ENCODE measurements at places on chromosomes 7 and 10. TPM values are rescaled to one million over a fixed set of nuclear protein-coding genes. Genes with fewer than 3 reads are reported as not detected.
A peak's percentile ranks its signal among the peaks of the same experiment; 100 is the strongest.

- peaks cover 6% of the 10 kb centered on the region for H3K4me1 ChIP-seq
- DNase-seq, result no peak
- H3K27ac ChIP-seq, result no peak overlapping the region
Measured at GRCh38 chr10:124449170-124450011, 444 bp downstream of the NKX1-2 start.

DNA sequence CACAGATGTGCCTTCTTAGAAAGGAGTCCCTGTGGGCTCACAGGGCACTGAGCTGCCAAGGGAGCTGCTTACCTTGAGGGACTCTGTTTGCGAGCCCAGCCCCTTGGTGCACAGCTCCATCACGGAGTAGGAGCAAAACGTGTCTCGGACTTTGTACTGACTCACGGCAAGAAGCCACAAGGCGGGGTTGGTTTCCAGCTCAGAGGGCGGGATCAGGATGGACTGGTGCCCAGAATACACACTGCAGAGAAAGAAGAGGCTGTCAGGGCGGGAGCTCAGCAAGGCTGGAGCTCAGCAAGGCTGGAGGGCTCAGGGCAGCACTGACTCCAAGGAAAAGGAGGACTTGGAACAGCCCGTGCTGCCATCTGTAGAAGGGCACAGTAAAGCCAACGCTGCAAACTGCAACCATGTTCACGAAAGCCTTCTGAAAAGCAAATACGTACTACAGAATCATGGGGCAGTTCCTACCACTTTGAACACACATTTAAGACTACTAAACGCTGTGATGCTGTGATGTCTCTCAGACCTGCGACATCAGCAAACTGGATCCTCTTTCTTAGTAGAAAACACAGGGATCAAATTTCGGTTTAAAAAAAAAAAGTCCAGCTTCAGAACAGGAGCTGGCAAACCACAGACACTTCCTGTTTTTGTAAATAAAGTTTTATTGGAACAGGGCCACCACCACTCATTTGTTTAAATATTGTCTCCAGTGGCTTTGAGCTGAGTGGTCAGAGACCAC, 194.3 kb downstream of the ZMYND11 start:
- no peaks in the 10 kb centered on the region for H3K36me3 ChIP-seq
- no peak overlapping the region for H3K4me3 ChIP-seq
- no peaks in the 10 kb centered on the region for H3K27me3 ChIP-seq
- H3K4me1 ChIP-seq, result peaks cover 33% of the 10 kb centered on the region

DNA sequence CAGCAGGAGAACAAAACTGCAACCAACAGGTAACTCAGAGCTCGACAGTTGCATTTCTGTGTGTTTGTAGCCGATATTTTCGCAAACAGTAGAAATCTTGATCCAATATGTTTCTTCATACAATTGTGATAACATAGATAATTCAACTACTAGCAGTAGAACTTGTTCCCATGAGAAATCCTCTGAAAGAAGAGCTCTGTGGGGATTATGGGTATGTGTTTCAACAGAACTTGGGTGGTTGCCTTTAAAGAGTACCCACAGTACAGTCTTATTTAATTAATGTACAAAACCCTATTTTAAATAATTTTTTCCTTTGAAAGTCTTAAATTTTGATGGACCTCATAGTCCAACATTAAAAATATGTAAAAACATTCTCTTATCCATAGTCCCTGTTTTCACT, 266.1 kb downstream of the PARD3 start:
- H3K4me1 ChIP-seq, result no peaks in the 10 kb centered on the region
- DNase-seq, result no peak
- H3K36me3 ChIP-seq, result no peaks in the 10 kb centered on the region
- H3K4me3 ChIP-seq, result no peak overlapping the region

C10orf53 gene
- total RNA-seq, result not detected

GRCh38 chr10:68516766-68517165, 10.6 kb downstream of the SLC25A16 start:
- no peak for DNase-seq
- no peaks in the 10 kb centered on the region for H3K27me3 ChIP-seq
- no peaks in the 10 kb centered on the region for H3K36me3 ChIP-seq
- H3K4me1 ChIP-seq, result no peaks in the 10 kb centered on the region

SEC61G gene
- 144 TPM for total RNA-seq

DNA sequence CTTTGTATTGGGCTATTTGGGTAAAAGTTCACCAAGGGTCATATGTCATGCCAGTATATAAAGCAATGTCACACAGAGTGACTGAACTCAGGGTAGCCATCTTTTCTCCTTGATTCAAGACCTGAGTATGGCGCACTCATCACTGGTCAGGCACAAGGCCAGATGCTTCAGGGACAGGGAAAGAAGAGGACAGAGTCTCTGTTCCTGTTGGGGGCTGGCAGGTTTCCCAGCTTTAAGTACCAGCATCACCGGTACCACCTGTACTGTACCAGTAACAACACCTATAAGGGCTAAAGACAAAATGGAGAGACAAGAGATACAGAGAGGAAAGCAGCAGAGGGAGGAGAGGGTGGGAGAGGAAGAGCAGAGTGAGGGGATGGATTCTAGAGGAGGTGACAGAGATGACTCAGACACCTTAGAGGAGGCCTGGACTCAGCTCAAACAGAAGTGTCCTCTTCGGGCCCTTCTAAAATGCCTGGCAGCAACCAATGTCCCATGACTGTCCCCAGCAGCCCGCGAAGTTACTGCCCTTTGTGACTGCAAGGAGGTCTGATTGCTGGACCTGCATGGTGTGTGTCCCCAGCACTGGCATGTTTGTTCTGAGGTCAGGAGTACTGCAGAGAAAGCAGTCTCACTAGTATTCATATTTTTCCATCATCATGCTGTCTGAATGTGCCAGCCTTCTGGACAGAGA, 191.3 kb downstream of the MYOF start:
- no peaks in the 10 kb centered on the region for H3K36me3 ChIP-seq
- H3K4me3 ChIP-seq, result no peak overlapping the region
- H3K4me1 ChIP-seq, result peaks cover 3% of the 10 kb centered on the region
- DNase-seq, result no peak

- no peaks in the 10 kb centered on the region for H3K36me3 ChIP-seq
- H3K27me3 ChIP-seq, result no peaks in the 10 kb centered on the region
- H3K4me3 ChIP-seq, result no peak overlapping the region
- no peak overlapping the region for H3K27ac ChIP-seq
Measured at GRCh38 chr7:2585446-2585845, 26.7 kb downstream of the IQCE start.

PRSS37 gene
- not detected for total RNA-seq

DNA sequence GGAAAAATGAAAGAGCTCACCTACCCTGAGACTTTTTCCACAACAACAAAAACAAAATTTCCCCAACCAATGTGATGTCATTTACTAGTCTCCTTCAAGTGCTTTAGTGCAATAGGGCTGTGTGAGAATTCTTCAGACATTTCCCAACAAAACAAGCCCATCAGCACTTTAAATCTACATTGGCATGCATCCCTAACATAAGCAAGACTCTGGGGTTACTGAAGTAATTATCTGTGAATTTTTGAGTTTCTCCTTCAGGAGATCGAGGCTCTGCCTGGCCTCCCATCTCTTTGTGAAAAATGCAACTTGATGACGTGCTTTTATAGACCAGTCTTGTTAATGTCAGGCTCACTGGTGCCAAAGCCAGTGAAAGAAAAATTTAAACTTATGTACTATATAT, 255.6 kb downstream of the GFRA1 start:
- no peaks in the 10 kb centered on the region for H3K4me1 ChIP-seq
- H3K36me3 ChIP-seq, result no peaks in the 10 kb centered on the region
- no peak for DNase-seq
- no peaks in the 10 kb centered on the region for H3K27me3 ChIP-seq
- no peak overlapping the region for H3K4me3 ChIP-seq
- no peak overlapping the region for H3K27ac ChIP-seq

- no peaks in the 10 kb centered on the region for H3K4me1 ChIP-seq
- H3K4me3 ChIP-seq, result peak overlapping the region; percentile 14
- H3K27me3 ChIP-seq, result no peaks in the 10 kb centered on the region
- H3K36me3 ChIP-seq, result no peaks in the 10 kb centered on the region
Measured at GRCh38 chr10:78406648-78407008, 373.0 kb downstream of the RPS24 start.

DNA sequence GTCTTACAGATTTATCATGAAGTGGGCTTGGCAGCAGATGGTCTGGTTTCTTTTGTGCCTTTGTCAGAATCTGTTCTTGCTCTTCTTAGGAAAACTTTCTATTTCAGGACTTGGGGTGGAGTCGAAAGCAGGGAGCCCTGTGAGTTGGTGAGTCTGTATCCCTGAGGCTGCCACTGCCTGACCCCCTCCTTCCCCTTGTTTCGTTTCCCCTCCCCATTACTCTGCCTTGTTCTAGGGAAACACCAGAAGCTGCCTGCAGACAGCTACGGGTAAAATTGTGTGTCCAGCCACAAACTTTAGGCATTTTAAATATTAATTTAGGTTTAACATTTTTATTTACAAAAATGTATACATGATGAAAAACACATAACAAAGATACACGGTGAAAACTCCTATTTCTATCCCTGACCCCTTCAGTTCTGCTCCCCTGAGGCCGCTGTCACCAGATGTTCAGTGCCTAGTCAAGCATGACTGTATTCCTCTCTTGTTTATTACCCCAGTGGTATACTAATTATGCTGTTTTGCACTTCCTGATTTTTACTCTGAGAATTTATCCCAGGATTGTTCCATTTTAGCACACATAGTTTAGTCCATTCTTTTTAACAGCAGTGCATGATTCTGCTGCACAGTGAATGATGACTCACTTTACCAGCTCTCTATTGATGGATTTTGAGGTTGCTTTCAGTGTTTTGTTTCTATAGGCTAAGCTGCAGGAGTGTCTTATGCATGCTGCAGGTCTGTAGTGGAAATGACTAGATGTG, 9.1 kb downstream of the TSPAN14 start:
- H3K4me1 ChIP-seq, result peaks cover 100% of the 10 kb centered on the region
- H3K4me3 ChIP-seq, result peak overlapping the region; percentile 53
- H3K27ac ChIP-seq, result peak overlapping the region; percentile 25

- no peak for DNase-seq
- no peaks in the 10 kb centered on the region for H3K36me3 ChIP-seq
- no peaks in the 10 kb centered on the region for H3K27me3 ChIP-seq
- H3K4me3 ChIP-seq, result no peak overlapping the region
Measured at GRCh38 chr7:122972056-122972455, 23.4 kb downstream of the TAS2R16 start.

DNA sequence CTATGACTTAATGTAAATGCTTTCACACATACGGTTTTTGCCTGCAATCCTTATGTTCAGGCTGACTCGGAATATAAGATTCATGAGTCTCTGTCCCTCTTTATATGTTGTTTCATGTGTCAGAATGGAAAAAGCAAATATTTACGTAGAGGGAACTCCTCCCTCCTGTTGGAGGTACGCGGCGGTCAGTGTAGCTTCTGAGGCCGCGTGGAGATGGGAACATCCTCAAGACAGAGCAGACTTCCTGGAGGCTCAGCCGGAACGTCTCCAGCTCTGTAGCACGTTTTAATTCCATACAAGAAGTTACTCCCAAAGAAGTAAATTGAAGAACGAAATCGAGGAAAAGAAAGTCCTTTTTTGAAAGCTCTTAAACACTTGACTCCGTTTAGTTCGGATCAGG, 248.3 kb downstream of the EBF3 start:
- DNase-seq, result no peak
- no peaks in the 10 kb centered on the region for H3K4me1 ChIP-seq
- H3K36me3 ChIP-seq, result no peaks in the 10 kb centered on the region
- no peaks in the 10 kb centered on the region for H3K27me3 ChIP-seq

- no peak overlapping the region for H3K27ac ChIP-seq
- no peak for DNase-seq
- H3K4me3 ChIP-seq, result no peak overlapping the region
- H3K4me1 ChIP-seq, result no peaks in the 10 kb centered on the region
Measured at GRCh38 chr10:57218382-57218781, 857.3 kb upstream of the ZWINT start.

All from CD8-positive, alpha-beta memory T cell (primary cell).